ENCODE measurements at places on chromosomes 4 and X.

- no peak for DNase-seq
These were observed 274.5 kb downstream of the RAB28 start for GRCh38 chr4:13209600-13209999.

DNA sequence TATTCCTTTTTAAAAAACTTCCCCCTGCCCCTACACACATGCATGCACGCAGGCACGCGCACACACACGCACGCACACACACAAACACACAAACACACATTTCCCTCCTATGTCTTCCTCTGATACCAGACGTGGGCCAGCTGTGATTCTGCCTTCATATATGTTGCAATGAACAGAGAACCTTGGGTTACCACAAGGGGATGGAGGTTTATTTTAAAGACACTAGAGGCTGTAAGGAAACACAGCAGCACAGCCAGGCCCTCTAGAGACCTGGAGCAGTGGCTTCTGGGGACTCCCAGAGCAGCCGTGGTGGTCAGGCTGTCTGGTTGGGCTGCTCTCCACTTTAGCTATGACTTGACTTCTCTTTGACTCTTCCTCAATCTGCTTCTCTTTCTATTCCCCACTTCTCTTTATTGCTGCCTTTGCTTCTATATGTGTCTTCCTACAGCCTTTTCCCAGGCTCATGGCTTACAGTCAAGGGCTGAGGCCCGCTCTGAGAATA lies 3.2 kb upstream of the TLR10 start:
- DNase-seq = no peak

- DNase-seq = no peak
These were observed 66.6 kb upstream of the TAB3 start for GRCh38 chrX:30955687-30956086.

GRCh38 chr4:24978291-24979075 lies 52.3 kb downstream of the LGI2 start:
- DNase-seq = no peak

DNA sequence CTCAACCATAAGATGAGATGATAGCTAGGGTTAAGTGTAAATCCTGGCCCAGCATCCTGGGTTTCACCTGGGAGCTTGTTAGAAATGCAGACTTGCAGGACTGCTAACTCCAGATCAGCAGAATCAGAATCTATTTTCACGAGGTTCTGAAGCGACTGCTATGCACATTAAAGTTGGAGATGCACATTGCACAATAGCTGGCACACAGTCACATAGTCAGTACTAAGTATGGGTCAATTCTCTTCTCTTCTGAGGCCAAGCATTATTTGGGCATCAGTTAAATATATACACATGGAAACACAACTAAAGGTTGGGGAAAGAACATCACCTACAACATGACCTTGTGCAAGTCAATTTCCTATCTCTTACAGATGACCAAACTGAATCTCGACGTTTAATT lies 155.1 kb upstream of the FGF13 start:
- DNase-seq = no peak

DNA sequence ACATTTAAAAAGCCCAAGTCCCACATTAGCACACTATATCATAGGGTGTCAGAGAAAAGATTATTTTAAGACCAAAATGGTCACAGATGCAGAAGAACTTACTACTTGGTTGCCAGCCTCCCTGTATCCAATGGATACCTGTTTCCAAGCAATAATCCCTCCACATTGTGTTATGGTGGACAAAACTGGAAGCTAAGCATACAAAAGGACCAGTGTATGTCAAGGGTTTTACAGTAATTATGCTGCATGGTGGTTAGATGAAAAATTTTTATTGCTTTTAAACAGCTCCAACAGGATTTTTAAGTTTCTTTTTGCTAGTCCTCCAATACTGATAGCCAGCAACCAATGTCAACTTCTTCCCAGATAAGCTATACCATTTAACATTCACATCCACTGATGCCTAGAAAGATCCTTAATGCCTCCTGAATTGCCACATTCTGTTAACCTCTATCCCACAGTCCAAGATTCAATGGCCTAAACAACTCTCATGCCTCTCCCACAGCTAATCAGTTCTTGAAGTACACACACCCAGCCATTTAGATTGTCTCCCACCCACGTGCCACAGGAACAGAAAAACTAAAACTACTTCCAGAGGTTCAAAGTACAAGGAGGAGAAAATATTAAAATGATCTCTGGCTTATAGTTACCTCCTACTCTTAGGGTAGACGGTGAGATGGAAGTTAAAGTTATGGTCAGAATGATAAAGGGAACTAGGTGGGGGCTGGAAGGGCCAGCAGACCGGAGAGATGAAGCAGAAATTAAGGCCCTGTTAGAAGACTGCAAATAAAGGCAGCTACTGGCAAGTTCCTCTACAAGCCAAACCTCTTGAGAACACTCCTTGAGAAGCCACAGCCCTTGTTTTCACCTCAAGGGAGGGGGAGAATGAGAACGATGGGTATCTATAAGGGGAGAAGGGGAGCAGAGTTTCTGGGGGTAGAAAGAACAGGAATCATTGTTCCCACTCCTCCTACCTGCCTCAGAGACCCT lies 5.5 kb downstream of the MED14 start:
- no peak for DNase-seq

Measured in activated CD8-positive, alpha-beta memory T cell treated with anti-CD3 and anti-CD28 coated beads for 1 hour (primary cell).